ENCODE measurements at places on chromosomes 1 and 21.

DNA sequence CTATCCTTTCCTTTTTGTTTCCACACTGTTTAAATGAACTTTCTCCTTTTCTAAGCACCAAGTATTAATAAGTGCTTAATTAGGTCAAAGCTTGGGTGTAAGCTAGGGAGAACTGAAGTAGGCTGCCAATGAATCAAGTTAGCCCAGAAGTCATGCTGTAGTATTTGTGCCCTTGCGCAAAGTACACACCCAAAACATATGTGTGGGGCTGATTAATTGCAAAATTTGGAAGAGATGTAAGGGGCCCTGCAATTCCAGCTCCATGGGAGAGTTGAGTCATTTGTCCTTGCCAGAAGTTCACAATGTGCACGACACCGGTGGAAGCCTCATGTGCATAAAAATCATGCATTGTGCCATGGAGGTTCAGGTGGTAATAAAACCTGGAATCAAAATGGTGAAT is 18.6 kb upstream of the NTNG1 start:
- DNase-seq = no peak

DNA sequence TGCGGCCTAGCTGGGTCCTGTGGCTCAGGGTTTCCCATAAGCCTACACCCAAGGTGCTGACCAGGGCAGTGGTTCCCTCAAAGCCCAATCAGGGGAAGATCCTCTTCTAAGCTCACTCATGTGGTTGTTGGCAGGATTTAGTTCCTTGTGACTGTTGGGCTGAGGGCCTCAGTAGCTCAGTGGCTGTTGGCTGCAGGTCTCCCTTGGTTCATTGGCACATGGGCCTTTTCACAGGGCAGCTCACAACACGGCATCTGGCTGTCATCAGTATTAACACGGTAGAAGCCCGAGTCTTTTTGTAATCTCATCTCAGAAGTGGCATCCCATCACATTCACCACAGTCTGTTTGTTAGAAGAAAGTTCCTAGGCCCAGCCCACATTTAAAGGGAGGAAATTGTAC is 188.2 kb upstream of the HMCN1 start:
- no peak for DNase-seq

- DNase-seq = no peak
Observed at GRCh38 chr1:3939242-3940080, 39.4 kb upstream of the C1orf174 start.

DNA sequence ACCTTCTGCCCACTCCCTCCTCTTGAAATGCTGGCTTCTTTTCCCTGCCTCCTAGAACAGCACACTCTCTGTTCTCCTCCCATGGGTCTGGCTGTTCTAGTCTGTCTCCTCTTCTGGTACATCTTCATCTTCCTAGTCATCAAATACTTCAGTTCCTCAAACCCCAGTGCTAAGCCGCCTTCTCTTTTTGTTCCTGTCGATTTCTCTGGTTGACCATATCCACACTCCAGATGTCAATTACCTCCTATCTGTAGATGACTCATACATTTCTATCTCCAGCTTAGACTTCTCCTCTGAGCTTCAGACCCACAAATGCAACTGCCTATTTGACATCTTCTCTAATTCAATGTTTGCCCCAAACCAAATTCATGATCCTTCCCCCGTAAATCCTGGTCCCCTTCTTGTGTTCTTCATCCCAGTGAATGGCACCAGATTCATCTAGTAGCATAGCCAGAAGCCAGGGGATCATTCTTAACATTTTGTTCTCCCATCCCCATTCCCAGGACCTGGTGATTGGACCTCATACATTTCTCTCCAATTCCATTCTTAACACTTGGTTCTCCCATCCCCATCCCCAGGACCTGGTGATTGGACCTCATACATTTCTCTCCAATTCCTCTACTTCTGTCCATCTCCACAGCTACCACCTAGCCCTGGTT is 35.9 kb downstream of the USP24 start:
- no peak for DNase-seq

DNA sequence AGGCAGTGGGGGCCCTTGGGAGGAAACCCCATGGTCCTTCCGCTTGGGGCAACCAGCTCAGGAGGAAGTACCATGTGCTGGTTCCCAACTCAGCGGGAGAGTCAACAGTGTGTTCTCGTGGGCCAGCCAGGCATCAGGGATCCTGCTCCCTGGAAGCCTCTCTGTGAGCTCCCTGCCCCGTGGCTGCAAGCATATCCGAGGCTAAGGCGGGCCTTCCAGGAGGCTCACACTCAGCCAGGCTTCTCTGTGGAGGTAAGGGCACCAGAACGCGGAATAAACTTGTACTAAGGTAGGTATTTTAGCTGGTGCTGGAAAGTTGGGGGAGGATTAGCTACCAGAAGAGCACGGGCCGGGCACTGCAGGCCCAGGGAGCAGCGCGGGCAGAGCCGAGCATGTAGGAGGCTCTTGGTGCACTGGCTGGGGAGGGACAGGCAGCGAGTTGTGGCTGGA is 74.7 kb upstream of the POU3F1 start:
- DNase-seq = no peak

GRCh38 chr1:100942304-100943046 is 46.6 kb downstream of the SLC30A7 start:
- no peak for DNase-seq

DNA sequence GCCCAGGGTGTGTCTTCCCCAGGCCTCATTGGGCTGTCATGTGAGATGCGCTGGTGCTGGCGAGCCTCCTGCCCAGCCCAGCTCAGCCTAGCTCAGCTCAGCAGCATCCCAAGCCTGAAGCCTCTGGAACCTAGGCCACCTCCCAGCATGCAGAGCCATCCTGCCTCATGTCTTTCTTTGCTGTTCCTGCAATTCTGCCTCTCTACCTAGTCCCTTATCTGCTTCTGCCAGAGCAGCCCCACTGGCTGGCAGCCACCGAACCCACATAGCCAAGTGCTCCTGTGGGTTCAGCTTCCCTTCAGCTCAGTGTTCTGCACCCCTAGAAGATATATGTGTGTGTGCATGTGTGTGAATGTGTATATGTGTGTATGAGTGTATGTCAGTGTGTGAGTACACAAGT is 291.5 kb upstream of the VAMP3 start:
- no peak for DNase-seq

GRCh38 chr1:186291271-186291670 is 83.8 kb downstream of the TPR start:
- DNase-seq = no peak

- DNase-seq = no peak
Observed at GRCh38 chr1:233879841-233880240, 24.6 kb upstream of the SLC35F3 start.

DNA sequence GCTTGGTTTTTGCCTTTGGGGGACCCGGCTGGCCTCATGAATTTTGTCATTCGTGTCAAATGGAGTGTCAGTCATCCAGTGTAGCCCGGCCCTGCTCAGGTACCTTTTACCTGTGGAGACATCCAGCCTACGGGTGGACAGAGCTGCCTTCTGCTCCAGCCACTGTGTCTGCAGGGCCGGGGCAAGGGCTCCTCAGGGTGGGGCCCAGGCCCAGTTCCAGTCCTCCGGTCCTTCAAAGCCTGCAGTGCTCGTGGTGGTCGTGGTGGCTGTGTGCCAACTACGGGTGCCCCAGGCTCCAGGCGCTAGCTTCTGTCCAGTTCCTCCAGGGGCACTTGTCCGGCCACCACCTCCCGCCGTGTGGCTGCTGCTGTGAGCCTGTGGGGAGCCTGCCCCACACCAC is 54.8 kb downstream of the TRIM11 start:
- no peak for DNase-seq

DNA sequence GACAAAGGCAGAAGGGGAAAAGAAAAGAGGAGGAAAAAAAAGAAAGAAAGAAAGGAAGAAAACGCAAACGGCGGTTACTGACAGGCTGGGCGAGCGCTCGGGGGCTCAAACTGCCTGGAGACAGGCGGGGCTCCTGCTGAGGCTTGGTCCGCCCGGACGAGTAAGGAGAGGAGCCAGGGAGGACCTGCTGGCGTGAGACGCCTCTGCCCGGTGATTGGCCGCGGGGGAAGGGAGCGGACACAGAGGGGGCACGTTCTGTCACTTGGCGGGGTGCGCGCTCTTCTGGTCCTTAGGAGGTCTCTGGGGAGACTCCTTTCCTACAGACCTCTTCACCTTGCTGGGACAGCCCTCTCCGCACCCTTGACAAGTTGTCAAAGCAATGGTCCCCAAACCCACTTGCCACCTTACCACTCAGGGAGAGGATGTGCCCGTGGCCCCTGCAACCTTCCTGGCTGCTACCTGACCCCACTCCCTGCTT is 791 bp upstream of the PIK3R3 start:
- no peak for DNase-seq

DNA sequence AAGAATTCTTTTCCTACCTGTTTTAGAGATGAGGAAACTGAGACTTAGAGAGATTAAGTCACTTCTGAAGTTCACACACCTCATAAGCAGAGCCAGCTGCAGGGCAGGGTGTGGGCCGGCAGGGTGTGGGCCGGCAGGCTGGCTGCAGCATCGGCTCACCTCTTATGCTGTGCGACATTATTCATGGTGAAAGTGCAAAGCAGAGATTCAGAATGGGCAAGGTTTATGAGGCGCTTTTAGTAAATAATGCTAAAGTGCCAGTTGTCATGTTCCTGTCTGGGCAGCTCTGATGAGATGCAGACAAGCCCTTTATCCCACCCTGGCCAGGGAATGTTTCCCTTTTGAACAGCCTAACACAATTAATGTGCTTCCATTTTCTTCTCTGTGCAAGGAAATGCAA is 14.6 kb downstream of the MAB21L3 start:
- DNase-seq = no peak

GRCh38 chr1:29120947-29121485 is 2.7 kb downstream of the TMEM200B start:
- DNase-seq = no peak

GRCh38 chr1:181086926-181087325 is 1.6 kb upstream of the IER5 start:
- DNase-seq = no peak

DNA sequence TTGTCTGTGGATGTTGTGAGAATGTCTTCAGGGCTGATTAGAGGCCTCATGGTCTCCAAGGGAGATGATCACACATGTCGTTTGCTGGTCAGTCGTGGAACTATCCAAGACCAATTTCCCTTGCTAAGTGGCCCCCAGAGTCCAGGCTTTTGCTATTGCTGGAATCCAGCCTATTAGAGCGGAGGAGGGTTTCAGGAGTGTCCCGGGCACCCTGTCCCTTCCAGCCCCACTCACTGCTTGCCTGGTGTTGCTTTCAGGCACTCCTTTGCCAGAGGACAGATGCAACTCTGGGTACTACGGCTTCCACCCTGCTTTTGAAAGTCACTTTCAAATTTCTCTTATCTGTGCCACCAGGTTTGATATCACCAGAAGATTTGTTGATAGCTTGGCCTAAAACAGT is 149.1 kb downstream of the NOS1AP start:
- no peak for DNase-seq

DNA sequence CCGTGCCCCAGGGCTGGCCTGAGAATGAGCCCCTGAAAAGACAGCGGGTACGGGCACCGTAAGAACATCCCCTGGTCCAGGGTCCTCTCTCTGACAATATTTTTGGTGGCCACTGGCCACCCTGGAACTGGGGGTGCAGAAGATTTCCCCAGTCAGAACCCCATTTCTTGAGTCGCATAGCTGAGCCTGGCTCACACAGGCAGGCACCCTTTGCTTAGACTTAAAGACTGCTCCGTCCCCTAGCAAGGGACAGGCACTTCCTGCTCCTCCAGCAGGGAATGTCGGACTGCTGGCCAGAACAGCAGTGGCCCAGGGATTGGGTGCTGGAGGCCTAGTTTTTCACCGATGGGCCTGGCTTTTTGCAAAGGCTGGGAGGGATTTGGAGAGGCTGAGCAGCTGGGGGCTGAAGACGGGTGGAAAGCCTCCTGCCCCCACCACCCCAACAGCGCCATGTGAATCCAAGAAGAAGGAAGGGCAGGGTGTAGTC is 4.3 kb downstream of the OLIG2 start:
- no peak for DNase-seq

GRCh38 chr1:12426030-12426429 is 192.0 kb downstream of the DHRS3 start:
- DNase-seq = no peak

DNA sequence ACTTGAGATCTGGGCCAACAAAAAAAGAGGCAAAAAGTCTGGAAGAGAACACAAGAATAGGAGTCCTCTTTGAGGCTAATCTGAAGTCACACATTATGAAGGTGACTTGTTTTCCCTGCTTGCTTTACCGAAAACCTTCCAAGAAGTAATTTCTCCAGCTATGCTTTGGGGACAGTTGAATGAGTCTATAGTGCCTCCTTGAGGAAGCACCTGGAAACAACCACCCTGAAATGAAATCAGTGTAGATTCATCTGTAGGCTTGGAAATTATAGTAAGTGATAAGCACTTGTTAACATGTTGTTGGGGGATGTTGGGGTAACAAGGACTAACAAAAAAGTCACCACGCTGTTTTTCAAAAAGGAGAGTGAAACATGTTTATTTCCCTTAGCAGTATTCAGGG is 23.4 kb upstream of the RPTN start:
- no peak for DNase-seq

DNA sequence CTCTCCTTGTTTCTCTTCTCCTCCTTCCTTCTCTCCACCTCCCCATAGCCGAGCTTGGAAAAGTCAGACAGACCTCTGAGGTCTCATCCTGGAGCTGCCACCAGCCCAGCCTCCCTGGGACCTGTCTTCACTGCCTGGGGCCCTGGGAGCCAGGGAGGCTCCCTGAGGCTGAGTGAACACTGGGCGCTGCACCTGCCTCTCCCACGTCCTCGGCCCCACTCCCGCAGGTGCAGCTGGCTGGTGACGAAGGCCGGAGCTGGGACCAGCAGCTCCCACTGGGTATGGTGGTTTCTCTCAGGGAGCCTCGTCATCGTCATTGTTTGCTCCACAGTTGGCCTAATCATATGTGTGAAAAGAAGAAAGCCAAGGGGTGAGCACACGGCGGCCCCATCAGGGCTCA is 5.3 kb downstream of the TNFRSF14 start:
- DNase-seq = no peak

- DNase-seq = no peak
Observed at GRCh38 chr1:78210175-78210574, 164.4 kb downstream of the GIPC2 start.

GRCh38 chr1:72326494-72326893 is 44.2 kb upstream of the NEGR1 start:
- no peak for DNase-seq

GRCh38 chr1:156439036-156439776 is 61.4 kb downstream of the MEF2D start:
- no peak for DNase-seq

GRCh38 chr1:22332795-22333499 is 118.7 kb upstream of the ZBTB40 start:
- no peak for DNase-seq

DNA sequence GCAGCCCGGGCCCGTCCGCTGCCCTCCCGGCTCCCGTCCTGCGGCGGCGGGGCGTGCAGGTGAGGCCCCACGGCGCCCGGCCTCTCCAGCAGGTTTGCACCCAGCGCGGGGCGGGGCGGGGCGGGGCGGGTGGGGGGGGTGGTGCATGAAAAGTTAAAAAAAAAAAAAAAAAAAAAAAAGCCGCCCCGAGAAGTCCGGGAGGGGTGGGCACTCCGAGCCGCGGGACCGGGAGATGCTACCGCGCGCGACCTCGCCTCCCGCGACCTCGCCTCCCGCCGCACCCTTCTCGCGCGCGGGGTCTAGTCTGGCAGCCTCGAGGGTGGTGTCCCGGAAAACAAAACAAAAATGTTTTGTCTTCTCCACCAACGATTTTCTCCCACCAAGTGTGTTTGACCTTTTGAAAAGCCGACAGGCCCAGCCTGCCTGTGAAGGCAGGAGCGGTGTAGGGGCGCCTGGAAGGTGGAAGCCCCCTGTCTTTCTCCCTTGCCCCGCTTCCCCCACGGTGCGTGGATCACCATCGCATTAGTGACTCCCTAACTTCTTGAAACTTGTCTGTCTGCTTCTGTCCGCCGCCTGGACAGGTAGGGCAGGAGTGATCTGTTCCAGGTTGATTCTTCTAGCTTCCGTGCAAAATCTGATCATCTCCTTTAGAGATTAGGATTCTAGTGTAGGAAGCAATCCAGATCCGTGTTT is 569 bp downstream of the RCAN3 start:
- no peak for DNase-seq

Measured in pulmonary artery endothelial cell (primary cell).